ENCODE measurements at places on chromosomes 11 and 22.
A peak's percentile ranks its signal among the peaks of the same experiment; 100 is the strongest.

GRCh38 chr11:86987679-86988078, 32.5 kb upstream of the FZD4 start:
- no peak for DNase-seq

DNA sequence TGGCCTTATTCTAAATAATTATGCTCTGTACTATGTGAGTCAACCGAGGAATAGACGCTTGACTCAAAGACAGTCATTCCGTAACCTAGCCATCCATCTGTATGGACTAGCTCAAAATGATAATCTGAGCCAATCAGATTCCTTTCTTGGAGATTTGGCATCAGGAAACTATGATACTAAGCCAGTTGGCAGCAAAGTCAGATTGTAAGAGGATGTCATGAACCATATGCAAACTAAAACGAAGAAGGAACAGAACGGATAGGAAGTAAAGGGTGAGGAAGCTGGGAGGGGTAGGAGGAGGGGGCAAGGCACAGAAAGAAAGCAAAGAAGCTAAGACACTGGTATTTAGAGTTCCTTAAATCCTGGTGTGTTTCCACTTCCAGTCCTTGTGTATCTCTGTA, 10.7 kb upstream of the SESN3 start:
- DNase-seq: no peak

GRCh38 chr11:66322732-66323427, 6.0 kb upstream of the CD248 start:
- DNase-seq: no peak

DNA sequence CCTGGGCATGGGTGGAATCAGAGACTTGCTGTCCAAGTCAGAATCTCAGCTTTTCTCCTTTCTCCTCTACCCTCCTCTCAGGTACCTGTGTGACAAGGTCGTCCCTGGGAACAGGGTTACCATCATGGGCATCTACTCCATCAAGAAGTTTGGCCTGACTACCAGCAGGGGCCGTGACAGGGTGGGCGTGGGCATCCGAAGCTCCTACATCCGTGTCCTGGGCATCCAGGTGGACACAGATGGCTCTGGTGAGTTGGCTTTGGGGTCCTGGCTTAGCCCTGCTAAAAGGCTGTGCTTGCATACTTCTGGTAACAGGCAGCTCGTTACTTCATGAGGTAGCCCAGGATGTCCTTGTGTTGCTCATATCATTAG, 10.7 kb downstream of the MCM5 start:
- no peak for DNase-seq

DNA sequence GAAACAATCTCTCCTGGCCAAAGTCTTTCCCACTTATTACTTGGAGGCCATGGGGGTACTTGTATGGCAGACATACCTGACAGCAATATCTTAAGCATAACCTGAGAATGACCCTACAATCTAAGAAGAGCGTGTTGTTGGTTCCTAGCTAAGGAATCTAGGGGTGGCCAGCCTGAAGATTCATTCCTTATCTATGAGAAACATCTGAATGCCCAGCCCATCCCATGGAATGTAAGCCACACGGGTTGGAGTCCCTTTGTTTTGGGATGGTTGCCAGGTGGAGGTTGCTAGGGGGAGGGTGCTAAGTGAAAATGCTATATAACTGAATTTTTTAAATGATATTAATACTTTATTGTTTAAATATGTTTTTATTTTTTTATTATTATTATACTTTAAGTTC, 725.0 kb downstream of the ETS1 start:
- no peak for DNase-seq

GRCh38 chr11:122141725-122142124, 25.7 kb upstream of the BLID start:
- no peak for DNase-seq

GRCh38 chr22:44380756-44381486, 68.2 kb upstream of the SHISAL1 start:
- DNase-seq: no peak

DNA sequence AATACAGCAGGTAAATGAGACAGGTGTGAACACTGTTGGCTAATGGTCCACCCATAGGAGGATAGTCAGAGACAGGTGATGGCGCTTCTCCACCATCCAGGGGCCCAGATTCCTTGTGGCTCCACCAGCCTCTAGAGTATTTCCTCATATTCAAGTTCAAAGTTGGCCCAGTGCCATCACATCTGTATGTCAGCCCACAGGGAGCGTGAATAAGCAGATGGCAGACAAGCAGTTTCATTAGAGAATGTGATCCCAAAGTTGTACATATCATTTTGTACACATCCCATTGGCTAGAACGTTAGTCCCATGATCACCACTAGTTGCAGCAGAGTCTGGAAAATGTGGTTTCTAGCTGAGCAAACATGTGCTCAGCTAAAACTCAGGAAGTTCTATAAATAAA, 11.0 kb upstream of the CWF19L2 start:
- no peak for DNase-seq

DNA sequence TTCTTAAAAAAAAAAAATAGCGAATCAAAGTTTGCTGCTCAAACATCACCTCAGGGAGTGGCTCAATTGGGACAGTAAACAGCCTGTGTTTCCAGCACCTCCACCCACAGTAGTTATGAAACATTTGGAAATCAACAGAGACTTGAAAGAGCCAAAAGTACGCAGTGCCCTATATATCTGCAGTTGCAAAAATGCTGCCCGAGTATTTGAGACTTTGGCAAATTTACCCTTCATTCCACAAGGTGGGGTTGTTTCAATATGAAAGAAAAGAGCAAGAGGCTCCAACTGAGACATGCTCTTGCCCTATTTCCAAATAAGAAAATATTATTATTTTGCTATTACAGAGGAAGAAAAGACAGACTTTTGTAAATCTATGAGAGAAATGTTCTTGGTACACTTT, 851.1 kb upstream of the RAG2 start:
- no peak for DNase-seq

GRCh38 chr11:62905927-62906531, 15.1 kb downstream of the CHRM1 start:
- DNase-seq: peak; percentile 80

- no peak for DNase-seq
These were observed 906.2 kb downstream of the BRD1 start for GRCh38 chr22:48921411-48921903.

GRCh38 chr22:24591286-24591830, 1.5 kb downstream of the LRRC75B start:
- no peak for DNase-seq

- DNase-seq: no peak
These were observed 37.7 kb downstream of the EFCAB6 start for GRCh38 chr22:43774318-43774915.

Data from CD4-positive, alpha-beta T cell treated with Interleukin-4 for 1 hour (primary cell).